ENCODE measurements at places on chromosomes 3 and 15.

DNA sequence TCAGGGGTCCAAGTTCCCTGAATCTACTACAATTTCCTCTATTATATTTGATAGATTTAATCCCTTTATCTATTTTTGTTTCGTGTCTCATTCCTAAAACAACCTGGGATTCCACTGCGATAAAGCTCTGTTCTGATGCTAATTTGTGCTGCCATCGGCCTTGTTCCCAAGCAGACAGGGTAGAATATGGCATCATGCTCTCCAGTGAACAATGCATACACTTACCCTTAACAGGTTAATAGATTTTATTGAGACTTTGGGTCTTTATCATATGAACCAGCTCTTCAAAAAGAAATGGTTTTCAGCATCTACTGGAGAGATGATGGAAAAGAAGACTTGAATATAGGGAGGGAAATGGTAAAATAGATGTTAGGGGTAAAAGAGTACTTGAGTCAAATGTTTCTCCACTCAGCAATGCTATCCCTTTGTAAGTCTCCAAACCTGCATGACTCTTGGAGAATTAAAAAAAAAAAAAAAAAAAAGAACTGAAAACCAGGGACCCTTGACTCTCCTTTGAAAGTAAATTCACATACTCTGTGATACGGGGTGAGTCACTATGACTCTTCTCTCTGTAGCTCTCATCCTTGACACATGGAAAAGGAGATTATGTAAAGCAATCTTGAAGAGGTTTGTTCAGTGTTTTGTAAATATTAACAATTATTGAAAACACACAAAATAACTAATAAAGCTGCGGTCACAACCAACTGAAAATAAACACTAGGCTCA is 268.8 kb downstream of the ZBTB20 start:
- peak; percentile 61 for DNase-seq

- no peak for DNase-seq
These were observed 24.5 kb upstream of the GMNC start for GRCh38 chr3:190886945-190887344.

DNA sequence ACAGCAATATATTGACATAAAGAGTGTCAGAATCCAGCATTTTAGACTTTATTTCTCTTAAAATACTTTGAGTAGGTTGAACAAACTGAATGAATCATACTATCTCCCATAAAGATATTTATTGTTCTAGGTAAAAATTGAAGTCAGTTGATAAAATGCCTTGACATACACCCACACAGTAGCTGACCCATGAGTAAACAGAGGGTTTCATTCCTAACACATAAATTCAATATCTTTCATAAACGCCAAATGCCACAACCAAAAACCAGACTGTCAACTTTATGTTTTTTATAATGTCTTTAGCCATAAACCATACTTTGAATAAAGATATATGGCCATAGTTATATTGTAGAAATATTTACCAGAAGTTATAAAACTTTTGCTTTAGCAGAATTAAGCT is 742.4 kb downstream of the NAALADL2 start:
- DNase-seq = peak; percentile 23

- DNase-seq = peak; percentile 21
These were observed 419.2 kb downstream of the OCA2 start for GRCh38 chr15:27679731-27680471.

- no peak for DNase-seq
These were observed 279.6 kb upstream of the CTDSPL start for GRCh38 chr3:37582086-37582485.

DNA sequence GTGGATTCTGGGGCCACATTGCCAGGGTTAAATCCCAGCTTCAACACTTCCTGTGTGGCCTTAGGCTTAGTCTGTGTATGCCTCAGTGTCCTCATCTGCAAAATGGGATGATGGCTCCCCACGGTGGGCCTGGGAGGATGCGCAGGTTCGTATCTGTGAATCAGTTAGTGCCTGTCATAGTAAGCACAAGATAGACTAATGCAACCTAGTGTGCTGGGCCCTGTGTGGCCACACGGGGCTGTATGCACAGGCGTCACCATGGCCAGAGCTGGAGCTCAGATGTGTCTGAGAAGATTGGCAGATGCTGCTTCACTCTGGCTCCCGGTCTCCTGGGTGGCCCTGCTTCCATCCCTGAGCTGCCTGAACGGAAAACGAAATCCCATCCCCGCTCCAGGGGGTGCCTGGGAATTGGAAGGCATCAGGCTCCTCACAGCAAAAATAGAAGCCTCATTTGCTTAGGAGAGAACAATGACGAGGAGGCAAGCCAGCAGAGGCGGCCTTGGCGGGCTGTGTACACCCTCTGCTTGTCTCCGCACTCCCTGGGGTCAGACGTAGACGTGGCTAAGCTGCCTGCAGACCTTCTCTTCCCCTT is 103.6 kb downstream of the APBA2 start:
- peak; percentile 41 for DNase-seq

DNA sequence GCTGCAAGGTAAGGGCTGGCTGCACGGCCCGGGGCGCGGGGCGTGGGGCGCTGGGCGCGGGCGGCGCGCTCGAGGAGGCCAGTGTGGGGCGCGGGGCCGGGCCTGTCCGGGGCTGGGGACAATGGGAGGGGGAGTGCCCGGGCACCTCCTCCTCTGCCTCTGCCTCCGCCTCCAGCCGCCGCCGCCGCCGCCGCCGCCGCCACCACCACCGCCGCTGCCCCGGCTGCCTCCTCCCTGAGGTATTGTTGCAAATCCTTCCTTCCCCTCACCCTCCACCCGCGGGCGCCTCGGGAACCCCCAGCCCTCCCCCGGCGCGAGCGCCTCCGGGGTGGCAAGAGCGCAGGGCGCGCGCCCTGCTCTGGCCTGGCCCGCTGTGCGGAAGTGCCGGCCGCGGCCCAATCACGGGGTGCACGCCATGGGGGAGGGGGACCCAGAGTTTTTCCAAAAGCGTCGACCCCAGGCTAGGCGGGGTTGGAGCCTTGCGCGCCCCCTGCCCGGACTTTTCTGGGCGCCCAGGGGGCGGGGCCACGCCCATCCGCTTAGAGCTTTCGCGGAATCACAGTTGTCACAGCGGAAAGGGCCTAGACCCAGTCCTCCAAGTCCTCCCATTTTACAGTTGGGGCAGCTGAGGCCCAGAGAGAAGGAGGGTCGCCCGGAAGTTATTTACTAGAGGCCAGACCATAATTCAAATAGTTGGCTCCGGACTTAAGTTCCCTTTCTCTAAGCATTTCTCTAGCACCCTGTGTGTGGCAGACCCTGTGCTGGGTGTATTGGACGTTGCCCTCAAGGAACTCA is at the start of gene LPP:
TSS of gene LPP (plus strand) at position 144 of the 795 bp plus-strand sequence. CDS start 251,964 bp downstream, outside the sequence.
- peak; percentile 91 for DNase-seq

- DNase-seq = peak; percentile 61
These were observed 186.7 kb downstream of the NLGN1 start for GRCh38 chr3:173584093-173584837.

DNA sequence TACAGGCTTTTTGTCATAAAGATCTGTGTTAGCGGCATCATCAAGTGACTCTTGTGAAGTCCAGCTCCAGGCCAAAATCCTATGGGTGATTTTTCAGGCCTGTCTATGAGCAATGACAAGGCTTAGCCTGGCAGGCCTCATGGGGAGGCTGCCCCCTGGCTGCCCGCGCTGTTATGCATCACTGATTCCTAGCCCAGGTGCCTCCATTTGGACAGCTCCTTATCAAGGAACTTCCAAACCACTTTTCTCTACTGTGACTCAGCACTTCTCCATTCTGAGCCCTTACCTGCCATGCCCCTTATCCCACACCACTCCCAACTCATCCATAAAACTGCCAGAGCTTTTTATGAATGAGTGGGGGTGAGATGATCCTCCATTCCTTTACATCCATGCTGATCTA is 91.5 kb upstream of the C3orf80 start:
- no peak for DNase-seq

All from fibroblast of skin of back (primary cell).